ENCODE measurements at places on chromosomes 5 and 9.

DNA sequence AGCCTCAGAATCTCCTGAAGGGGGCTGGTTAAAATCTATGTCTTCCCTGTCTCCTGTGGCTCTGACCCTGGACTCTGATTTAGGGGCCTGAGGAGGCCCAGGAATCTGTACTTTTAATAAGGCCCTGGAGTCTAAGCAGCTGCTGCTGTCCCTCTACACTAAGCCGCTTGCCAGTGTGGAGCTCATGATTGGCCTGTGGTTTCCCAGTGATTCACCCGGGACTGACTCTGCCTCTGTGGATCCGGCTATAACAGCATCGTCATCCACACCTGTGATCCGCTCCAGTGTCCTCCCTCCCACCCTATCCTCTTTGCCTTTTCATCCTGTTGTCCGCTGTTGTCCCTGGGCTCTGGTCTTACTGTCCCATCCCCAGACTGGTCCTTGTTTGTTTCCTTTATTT, 3.7 kb downstream of the SLC31A2 start:
- no peak for DNase-seq

- DNase-seq: no peak
Measured at GRCh38 chr9:135350003-135350315, 129.6 kb upstream of the PPP1R26 start.

DNA sequence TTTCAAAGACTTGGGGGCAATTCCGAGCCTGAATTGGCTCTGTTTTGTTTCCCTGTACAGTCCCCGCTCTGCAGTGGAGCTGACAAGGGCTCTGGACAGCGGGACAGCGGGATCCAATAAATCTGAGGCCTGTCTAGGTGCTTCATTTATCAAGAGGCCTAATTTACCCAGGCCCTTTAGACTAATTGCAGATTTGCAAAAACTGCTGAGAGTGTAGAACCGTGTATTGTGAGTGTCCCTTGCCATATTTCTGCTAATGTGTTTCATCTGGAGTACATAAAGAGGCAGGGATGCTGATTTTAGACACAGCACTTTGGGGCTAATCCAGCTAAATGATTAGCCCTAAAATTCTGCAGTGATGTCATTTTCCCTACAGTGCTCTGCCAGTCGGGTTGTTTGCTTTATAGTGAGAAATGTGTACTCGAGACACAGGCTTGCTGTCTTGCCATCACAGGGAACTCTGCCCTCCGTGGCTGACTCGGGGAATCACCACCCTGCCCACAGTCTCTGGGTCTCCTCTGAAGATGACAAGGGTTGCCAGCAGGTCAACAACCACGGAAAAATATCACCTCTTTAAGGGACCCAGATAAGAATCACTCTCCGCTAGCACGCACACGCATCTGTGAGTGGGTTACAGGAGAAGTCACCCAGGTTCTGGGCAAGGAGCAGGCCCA, 592.0 kb downstream of the BNC2 start:
- DNase-seq: no peak

DNA sequence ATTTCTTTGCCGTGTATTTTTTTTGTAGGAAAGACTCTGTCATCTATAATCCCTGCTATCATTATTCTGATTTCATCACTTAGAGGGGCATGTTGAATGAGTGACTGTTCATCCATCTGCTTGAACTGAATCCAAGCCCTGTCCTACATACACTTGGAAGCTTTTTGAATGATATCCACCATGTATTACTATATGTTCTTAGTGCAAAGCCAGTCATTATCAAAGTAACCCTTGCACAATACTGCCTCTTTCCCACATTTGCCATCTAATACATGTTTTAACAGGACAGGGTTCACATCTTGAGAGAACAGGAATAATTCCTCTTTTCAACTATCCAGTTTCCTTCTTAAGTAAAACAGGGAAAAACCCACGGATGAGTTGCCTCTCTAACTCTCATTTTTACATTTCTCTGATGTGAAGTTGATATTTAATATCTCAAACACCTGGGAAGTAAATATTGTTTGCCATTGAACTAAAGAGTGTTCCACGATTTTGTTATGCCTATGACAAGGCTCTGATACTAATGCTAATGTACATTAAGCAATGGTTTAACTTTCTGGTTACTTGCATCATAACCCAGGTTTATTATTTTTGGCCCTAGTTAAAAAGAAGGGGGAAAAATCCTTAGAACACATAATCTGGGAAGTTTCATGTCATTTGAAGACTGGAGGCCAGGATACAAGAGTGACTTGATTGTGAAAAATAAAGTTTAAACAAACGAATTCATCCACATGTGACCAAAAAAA, 103.7 kb upstream of the TARS1 start:
- DNase-seq: no peak

GRCh38 chr5:115962239-115962564, at the start of gene LVRN:
TSS of gene LVRN (plus strand) at chr5:115962475. CDS start at chr5:115962618, 143 bp downstream.
- no peak for DNase-seq

DNA sequence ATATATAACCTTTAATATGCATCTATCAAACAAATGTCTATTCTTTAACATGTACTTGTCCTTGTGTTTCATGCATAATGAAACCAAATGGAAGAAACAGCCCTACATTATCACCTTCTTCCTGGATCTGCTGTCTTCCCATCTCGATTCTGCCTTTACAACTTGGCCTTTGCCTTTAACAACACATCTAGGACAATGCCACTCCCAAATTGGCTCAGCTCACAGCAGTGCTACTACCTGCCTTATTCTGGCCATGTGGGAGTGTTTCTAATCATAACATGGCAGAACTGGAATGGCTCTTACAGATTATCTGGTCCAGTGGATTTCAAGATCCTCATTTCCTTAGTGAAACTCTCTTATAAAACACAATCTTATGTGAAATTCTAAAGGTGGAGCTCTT, 176.5 kb downstream of the CARTPT start:
- DNase-seq: no peak

DNA sequence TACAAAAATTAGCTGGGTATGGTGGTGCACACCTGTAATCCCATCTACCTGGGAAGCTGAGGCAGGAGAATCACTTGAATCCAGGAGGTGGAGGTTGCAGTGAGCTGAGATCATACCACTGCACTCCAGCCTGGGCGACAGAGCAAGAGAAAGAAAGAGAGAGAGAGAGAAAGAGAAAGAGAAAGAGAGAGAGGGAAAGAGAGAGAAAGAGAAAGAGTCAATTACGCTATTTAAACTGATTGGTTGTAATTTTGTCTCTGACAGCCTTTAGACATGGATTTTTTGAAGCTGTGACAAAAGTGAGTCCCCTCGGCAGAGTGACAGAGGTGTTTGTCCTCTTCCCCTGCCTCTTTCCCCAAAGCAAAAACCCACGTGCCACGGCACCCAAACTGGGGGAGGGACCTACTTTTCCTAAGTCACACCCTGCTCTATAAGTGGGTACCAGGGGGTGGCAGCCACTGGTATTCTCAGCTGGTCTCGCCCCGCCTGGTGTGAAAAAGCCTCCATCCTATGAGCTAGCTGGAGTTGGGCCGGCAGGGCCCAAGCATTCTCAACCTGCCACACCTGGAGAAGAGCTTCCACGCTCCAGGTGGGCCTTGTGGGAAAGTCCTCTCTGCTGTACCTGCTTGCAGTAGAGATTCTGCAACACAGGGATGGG, 3.4 kb upstream of the CFAP157 start:
- DNase-seq: no peak

- no peak for DNase-seq
Measured at GRCh38 chr9:91515074-91515687, 91.5 kb upstream of the NFIL3 start.

DNA sequence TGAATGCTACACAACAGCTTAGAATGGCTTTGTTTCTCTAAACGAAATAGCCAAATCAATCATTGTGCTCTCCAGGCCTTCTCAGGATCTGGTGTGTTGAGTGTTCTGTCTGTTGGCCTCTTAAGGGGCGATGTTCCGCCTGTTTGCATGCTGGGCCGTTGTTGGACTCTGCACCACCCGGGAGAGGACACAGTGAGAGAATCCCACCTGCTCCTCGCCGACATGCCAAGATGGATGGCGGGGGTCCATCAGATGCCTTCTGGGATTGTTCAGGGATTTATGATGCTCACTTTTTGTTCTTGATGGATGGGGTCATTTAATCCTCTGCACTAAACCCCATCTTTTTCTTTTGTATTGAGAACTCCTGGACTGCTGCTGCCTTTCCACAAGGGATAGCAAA, 159.9 kb downstream of the NTRK2 start:
- no peak for DNase-seq

GRCh38 chr9:76646249-76646648, 118.0 kb upstream of the PCA3 start:
- DNase-seq: no peak

GRCh38 chr5:96743065-96743768, 64.5 kb downstream of the ERAP1 start:
- no peak for DNase-seq

DNA sequence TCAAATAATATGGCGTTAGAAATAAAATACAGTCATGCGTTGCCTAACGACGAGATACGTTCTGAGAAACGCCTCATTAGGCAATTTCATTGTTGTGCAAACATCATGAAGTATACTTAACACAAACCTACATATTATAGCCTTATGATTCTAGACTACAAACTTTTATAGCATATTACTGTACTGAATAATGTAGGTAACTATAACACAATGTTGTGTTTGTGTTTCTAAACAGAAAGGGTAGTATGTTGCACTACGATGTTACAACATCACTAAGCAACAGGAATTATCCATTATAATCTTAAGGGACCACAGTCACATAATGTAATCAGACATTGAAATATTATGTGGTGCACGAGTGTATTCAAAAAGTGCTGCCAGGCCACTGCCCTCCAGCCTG, 3.0 kb upstream of the SMC2 start:
- no peak for DNase-seq

- no peak for DNase-seq
Measured at GRCh38 chr5:40521108-40521785, 158.5 kb upstream of the PTGER4 start.

GRCh38 chr5:33679791-33680190, 212.0 kb downstream of the ADAMTS12 start:
- DNase-seq: no peak

DNA sequence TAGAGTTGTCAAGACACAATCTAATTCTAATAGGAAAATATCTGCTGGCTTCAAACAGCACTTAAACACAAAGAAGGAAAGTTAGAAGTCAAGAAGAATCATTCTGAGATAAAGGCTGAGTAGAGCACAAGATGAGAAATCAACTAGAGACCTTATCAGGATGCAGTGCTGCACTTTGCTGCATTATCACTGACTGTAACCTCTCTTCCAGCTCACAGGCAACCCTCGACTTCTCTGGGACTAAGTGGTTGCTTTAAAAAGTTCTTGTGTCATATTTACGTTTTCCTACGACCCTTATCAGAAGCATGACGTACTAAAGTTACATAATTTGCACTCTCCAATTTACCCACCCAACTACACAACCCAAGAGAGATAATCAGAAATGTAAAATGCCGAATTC, 176.1 kb downstream of the MLLT3 start:
- no peak for DNase-seq

GRCh38 chr5:74627646-74628279, 12.8 kb downstream of the ENC1 start:
- no peak for DNase-seq

Data from NCI-H446 (cell line).